ENCODE measurements at places on chromosomes 7 and 10.

- no peak for DNase-seq
These were observed 33.5 kb downstream of the KCNMA1 start for GRCh38 chr10:77604063-77604462.

DNA sequence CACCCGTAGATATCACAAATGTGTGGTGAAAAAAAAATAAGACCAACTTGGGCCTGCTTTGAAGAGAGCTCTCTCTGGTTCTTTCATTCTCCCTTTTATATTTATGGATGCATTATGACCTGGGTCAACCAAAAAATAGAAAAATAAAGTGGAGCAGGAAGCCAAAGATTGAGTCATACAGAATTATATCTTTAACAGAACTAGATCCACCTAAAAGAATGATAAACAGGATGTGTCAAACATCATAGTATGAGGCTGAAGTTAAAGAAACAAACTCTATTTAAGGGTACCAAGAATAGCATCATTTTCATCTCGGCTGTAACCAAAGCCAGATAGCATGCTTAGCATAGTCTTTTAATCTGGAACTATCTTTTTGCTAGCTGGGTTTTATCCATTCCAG lies 28.8 kb upstream of the NMT2 start:
- DNase-seq = no peak

DNA sequence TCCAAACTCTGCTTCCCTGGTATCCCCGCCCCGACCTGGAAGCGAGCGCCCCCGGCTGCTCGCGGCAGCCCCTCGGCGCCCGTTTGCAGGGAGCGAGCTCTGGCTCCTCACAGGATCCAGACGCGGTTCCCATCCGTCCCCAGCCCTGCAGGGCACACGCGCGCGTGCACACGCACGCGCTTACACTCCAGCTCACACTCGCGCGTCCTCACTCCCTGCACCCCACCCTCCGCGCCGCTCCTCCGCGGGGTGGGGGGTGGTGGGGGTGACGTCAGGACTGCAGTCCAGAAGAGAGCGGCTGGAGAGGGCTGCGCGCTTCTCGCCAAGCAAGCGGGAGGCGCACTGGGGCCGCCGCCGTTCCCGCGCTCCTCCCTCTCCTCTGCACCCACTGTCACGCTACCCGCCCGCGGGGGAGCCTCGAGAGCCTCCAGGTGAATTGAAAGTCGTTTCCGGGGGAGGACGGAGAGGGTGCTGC lies 255.6 kb downstream of the OTUD1 start:
- no peak for DNase-seq

- DNase-seq = no peak
These were observed 122.0 kb upstream of the ANK3 start for GRCh38 chr10:60511477-60512229.

DNA sequence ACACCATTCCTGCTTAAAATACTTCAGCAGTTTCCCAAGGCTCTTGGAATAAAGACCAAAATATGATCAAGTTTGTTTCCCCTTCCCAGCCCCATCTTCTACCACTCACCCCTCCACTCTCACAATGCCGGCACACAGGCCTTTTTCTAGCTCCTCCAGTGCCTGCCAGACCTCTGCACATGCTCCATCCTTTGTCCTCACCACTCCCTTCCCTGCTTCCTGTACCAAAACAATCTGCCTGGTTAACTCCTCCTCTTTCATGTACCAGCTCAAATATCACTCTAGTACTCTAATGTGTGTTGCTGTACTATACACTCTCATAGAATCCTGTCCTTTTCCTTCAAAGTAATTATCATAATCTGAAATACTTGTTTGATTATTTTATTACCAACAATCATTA lies 19.4 kb downstream of the SCRN1 start:
- DNase-seq = no peak

DNA sequence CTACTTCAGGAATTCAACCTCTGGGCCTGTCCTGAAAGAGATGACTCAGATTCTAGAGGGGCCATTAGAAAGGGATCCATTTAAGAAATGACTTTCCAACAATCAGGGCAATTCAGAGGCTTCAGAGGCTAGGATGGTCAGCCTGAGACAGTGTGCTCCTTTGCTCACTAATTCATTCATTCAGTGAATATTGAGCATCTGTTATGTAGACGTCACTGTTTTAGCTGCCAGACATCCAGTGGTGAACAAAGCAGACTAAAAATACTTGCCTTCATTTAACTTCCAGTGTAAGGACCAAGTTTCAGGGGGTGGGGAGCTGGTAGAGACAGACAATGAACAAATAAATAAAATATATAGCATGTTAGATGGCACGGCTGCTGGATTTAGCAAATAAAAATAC lies 1.6 kb downstream of the KIAA1217 start:
- no peak for DNase-seq

DNA sequence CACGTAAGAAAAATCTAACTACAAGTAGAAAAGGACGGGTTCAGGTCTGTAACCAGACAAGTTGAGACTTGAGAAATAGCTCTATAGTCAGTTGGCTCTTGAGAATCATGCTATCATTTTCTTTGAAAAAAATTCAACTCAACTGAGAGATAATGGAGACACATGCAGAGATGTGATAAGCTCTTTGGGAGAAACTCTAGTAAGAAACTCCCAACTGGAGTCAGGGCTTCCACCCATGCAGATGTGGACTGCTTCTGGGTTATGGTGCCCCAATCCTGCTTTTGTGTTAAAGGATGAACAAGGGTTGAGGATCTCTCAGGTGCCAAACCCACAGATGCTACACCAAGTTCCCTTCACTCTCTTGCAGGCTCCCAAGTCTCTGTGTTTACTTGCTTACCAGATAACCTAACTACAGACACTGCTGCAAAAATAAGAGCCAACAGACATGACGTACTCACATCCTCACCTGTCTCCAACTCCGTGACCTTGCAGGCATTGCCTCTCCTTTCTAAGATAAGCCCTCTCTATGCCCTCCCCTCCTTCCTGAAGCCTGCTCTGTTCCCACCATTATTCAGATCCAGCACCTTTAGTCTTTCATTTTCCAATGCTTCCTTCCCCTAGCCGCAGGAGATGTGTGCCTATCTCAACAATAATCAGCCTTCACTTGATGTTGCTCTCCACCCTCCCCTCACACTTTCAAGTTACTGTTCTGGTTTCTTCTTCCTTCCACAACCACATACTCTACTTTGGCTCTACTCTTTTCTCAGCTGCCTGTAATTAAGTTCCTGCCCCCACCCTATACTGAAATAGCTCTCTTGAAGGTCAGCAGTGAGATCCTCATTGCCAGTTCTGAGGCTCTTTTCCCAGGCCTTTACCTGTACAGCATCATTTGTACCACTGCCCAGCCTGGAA lies 130.0 kb downstream of the ICA1 start:
- no peak for DNase-seq

GRCh38 chr10:79982362-79982800 lies 33.5 kb upstream of the SFTPD start:
- no peak for DNase-seq

Measured in mucosa of descending colon (tissue), 3 donors.